NCI-H2081 treated with DMSO at 0.1 percent for 48 hours (cell line): ENCODE measurements at places on chromosomes 5 and 9.

GRCh38 chr9:127873223-127873691 is 4.2 kb downstream of the AK1 start:
- DNase-seq = no peak

GRCh38 chr5:56516035-56516434 is 282.9 kb upstream of the ANKRD55 start:
- no peak for DNase-seq

- no peak for DNase-seq
Measured at GRCh38 chr5:136054142-136055019, 25.6 kb downstream of the TGFBI start.

DNA sequence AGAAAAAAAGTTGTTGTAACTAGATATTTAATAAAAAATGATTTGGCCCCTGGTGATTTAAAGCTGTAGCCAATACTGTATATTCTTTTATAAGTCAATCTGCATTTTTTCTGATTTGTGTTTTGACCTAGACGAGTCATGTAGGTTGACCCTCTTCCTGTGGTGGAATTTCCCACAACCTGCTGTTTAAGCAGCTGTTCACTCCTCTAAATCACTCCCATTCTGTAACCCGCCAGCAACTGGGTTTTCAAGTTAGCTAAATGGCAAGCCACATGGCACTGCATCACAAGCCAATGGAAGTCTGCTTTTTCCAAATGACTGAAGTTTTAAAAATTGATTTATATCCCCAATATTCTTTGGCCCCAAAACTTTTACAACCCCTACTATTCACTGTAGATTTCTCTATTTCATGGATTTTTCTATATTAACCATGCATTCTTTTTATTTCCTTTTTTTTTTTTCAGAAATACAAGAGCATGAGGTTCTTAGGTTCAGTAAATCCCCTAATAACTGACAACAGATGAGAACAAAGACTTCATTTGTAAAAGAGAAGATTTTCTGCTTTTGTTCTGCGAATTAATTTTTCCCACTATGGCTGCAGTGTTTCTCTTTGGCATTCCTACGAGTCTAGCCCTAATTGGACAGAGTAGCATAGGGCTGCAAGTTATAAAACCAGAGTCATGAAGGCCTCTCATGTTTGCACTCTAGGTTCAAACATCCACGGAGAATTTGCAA is 184.5 kb upstream of the TLE4 start:
- no peak for DNase-seq

GRCh38 chr9:121721058-121721350 is 69.6 kb downstream of the DAB2IP start:
- DNase-seq = no peak

GRCh38 chr5:13985731-13986418 is 41.4 kb upstream of the DNAH5 start:
- DNase-seq = no peak

GRCh38 chr5:25002371-25002770 is 357.6 kb upstream of the CDH10 start:
- no peak for DNase-seq

GRCh38 chr5:175393897-175394296 is 50.1 kb downstream of the DRD1 start:
- DNase-seq = no peak

DNA sequence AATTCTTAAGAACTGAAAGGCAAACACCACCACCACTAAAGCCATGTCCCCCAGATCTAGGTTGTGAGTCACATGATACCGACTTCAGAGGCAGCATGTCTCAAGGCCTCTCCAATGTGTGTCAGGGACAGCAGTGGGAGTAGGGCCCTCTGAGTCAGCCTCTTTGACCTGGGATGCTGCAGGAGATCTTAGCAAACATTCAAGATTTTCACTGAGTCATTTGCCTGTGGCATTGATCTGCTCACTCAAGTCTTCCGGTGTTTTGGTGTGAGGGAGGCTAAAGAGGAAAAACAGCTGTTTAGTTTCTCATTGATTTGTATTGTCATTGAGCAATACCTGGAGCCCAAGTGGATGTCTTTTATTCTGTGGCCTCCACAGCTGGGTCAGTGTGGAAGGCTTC is 36.1 kb downstream of the TMC1 start:
- no peak for DNase-seq

DNA sequence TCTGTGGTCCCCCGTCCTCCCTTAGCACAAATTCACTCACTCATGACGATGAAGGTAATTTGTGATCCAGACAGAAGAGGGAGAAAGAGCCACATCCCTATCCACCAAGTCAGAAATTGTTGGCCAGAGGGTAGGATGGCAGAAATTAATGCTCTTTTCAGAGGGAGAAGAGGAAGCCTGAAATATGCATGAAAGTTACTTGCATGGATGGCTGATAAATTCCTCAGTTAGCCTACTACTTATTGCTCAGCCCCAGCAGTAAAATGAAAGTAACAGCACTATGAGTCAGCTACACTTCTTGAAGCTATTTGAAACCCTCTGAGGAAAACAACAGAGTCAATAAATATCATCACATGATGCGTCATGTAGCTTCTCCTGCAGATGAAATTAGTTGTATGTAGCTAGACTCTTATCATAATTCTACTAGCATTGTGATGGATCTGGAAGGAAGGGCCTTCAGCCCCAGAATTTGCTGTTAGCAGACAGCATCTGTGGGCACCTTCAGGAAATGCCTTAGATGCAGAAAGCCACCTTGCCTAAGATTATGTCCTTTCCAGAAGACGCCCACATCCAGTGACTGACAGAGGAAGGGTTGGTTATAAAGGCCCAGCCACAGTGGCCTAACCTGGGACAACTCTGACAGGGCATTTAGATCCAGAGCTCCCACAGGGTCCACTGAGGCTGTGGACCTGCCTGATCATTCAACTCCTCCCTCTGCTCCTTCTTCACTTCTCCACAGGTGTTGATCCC is 81.2 kb upstream of the CCDC112 start:
- DNase-seq = no peak

DNA sequence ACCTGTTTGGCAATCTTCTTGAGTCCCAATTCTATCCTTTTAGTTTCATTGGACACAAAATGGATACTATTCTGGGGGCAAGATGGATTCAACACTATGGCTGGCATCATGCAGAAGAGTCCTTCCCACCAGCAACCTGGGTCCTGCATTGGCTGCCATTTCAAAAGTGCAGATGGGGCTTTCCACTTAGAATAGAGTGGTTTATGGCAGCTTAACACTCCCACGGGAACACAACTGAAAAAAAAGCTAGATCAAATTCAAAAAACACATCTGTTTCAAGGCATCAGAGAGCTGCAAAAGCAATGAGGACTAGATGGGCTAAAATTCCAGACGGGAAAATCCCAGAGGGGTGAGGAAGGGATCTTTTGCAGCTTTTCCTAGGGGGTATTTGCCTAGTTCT is 11.2 kb upstream of the HMHB1 start:
- no peak for DNase-seq

GRCh38 chr9:36082931-36083330 is 46.2 kb downstream of the RECK start:
- no peak for DNase-seq

GRCh38 chr5:135455876-135456237 is 3.7 kb upstream of the TIFAB start:
- DNase-seq = no peak

GRCh38 chr5:100731768-100732167 is 171.3 kb downstream of the ST8SIA4 start:
- no peak for DNase-seq

- DNase-seq = no peak
Measured at GRCh38 chr9:104993291-104993963, 65.5 kb upstream of the ABCA1 start.

GRCh38 chr5:173866243-173866857 is 21.8 kb upstream of the CPEB4 start:
- DNase-seq = no peak

- no peak for DNase-seq
Measured at GRCh38 chr5:177389241-177390169, 5.3 kb downstream of the SLC34A1 start.

- DNase-seq = no peak
Measured at GRCh38 chr5:60297658-60298057, 402.3 kb downstream of the DEPDC1B start.
